ENCODE measurements at places on chromosomes 2 and 18.
A peak's percentile ranks its signal among the peaks of the same experiment; 100 is the strongest.

DNA sequence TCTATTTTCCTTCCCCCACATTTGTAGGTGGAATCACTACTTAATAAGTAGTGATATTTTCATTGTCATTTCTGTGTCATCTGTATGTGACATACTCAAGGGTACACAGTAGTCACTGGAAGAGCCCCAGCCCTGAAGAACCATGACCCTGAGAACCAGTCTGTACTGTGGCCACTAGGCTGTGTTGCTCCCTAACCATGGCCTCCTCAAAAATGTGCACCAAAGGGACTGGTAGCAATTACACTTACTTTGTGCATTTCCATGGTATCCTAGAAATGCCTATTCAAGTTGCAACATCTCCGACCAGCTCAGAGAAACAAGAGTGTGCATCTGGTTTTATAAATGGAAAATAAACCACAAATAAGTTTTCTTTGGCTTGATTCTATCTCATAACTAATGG lies 155.1 kb downstream of the DOCK10 start:
- DNase-seq: no peak

DNA sequence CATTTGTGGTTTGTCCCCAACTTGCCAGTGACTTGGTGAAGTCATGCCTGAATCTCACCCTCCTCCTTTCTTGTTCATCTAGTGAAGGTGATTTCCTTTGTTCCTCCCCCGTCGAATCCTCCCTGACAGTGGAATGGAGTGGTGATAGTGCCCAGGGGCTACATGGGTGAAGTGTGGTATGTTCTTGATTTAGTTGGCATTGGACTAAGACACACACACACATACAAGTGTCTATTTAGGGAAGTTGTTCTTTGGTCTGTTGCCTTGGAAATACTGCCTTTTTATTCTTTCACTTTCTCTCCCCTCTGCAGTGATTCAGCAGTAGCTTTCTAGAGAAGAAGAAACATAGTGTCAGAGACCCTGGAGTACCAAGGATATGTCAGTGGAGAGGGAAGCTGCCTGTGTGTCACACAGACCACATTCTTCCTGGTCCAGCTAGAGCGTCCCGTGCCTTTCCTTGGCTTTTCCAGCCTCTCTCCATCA lies 10.9 kb downstream of the INPP4A start:
- no peak for DNase-seq

- DNase-seq: no peak
Measured at GRCh38 chr18:5726011-5726410, 169.3 kb downstream of the TMEM200C start.

- DNase-seq: no peak
Measured at GRCh38 chr2:128737546-128737826, 418.8 kb upstream of the HS6ST1 start.

GRCh38 chr2:163633291-163633690 lies 102.5 kb downstream of the FIGN start:
- no peak for DNase-seq

DNA sequence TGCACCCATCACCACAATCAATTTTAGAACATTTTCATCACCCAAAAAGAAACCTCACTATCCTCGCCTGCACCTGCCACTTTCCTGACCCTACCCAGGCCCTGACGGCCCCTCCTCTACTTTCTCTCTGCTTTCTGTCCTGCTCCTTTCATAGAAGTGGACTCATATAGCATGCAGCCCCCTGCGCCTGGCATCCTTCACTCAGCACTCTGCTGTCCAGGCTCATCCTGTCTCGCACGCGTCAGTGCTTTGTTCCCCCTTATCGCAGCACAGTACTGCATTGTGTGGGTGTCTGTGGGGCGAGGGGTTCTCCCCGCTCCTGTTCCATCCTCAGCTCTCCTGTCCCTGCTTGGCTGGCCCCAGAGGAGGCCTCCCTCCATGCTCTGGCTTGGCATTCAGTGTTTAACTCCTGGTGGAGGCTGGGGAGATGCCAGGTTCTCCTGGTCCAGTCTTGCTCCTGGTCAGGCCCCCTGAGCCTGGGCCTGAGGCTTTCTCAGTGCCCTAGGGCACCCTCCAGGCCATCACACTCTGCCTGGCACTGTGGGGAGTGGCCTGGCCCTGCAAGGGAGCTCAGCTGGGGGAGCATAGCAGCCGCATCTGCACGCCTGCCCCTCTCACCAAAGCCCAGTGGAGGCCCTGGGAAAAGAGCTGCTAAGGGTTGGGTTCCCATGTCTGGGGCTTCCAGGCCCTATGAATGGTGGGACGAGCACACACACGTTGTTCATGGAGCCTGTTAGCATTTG lies 6.6 kb upstream of the TUBB6 start:
- no peak for DNase-seq

DNA sequence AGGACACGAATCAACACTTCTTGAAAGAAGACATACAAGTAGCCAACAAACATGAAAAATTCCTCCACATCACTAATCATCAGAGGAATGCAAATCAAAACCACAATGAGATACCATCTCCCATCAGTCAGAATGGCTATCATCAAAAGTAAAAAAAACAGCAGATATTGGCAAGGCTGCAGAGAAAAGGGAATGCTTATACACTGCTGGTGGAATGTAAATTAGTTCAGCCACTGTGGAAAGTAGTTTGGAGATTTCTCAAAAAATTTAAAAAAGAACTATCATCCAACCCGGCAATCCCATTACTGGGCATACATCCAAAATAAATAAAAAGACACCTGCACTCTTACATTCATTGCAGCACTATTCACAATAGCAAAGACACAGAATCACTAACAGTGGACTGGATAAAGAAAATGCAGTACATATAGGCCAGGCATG lies 78.7 kb downstream of the GRB14 start:
- DNase-seq: no peak

DNA sequence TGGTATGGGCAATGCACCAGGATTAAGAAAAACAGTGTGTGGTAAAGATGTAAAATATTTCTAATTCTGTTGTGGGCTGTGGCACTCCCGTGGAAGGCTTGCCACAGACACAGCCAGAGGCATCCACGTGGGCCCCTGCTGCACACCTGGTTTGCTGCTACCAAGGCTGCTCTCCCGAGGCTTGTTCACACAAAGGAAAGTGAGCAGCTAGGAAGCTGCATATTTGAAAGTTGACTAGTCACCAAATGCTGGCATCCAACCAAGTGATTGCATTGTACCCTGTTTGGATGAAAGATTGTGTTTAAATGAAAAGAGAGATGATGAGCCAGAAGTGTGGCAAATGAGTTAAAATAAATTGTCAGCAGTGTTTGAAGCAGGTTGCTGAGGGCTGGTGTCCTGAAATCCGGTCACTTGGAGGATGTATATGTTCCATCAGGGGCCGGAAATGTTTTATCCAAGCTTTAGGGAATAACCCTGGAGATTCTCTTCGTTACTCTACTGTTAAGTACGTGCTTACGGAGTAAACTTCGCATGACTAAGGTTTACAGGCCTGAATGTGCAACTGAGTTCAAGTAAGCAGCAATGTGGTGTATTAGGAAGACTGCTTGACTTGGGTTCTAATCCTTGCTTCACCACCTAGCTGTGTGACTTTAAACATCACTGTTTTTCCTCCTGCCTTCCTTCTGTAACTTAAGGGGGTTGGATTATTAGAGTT lies 86.1 kb downstream of the MSH2 start:
- no peak for DNase-seq

DNA sequence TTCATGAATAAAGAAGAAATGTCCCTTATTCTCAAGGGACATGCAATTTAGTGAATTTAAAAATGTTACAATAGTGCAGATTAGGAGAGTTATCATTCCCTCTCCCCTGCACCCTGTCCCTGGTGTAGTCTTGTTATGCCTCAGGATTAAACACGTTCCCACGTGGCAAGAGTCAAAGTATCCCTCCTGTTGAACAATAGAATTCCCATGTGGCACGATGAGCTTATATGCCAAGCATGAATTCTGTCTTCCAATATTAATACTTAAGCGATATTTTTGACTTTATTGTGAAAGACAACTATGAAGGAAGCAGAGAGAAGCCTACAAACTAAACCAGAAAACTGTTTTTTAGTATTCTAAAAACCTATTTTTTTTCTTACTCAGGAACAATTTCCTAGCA lies 36.7 kb upstream of the SPAG16 start:
- no peak for DNase-seq

DNA sequence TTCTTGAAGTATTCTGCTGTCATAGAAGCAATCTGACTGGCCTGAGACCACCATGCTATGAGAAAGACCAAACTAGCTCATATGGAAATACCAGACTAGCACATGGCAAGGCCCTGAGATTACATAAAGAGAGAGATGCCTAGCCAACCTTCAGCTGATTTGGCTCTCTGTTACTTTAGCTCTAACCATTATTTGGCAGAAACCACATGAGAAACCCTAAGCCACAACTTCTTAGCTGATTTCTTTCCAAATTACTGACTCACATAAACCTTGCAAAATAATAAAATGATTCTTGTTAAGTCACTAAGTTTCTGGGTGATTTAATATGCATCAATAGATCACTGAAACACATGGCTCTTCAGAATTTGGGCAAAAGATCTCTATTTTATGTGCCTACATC lies 295.0 kb upstream of the ZNF521 start:
- no peak for DNase-seq

GRCh38 chr2:166057370-166058164 lies 70.3 kb downstream of the SCN1A start:
- DNase-seq: no peak

DNA sequence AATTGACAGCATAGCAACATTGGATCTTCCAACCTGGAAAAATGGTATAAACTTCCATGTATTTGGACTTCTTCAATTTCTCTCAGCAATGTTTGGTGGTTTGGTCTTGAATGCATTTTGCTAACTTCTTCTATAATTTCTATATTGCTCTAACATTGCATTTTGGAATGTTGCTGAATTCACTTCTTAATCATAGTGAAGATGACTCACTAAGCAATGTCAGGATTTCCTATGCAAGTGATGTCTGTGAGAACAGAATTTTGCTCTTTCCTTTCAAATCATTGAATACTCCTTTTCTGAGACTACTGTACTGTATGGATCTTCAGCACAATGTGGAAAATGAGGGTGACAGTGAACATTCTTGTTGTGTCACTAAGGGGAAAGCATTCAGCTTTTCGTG lies 28.9 kb upstream of the CDH19 start:
- no peak for DNase-seq

DNA sequence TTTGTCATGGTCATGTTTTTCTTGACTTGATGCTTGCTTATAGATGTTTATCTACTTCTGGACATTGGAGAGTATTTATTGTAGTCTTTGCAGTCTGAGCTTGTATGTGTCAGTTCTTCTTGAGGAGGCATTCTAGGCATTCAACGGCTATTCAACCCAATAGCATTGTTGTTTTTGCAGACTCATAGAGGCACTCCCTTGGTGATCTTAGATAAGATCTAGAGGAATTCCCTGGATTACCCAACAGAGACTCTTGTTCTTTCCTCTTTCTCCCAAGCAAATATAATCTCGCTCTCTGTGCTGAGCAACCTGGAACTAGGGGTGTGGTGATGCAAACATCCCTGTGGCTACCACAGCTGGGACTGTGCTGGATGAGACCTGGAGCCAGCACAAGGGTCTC lies 40.4 kb downstream of the SYT4 start:
- DNase-seq: no peak

GRCh38 chr2:46643951-46644350 lies 164.6 kb downstream of the TMEM247 start:
- DNase-seq: peak; percentile 27

GRCh38 chr2:156890529-156891148 lies 366.9 kb upstream of the GALNT5 start:
- DNase-seq: no peak

DNA sequence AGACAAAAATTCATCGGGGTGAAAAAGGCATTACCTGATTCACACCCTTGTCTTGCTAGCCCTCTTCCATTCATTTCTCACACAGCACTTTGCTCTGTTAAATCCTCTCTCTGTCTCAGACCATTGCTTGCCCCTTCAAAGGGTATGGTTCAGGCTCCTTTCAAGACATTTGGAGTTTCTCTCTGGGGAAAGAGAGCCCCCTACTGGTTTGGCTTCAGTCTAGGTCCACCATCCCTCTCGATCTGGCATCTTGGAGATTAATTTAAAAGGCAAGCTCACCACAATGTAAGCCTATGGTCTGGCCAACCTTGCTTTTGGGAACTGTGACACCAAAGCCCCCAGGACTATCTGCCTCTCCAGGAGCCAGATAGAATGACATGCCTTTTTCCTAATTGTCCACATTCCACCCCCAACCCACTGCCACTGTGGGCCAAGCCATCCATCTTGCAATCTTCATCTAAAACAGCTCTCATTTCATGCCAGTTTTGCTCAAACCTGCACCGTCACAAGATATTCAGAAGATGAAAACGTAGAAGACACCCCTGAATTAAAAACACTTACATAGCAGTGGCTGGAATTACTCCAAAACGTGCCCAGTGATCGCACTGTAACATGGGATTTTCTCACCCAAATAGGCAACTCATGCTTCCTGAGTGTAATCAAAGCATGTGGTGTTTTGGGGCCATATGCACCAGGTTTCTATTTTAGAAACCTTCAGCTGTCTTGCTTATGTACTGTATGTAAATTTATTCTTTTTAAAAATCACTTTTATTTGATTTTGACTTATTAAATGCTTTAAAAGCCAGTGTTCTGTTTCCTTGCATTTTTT lies 93.9 kb downstream of the FARSB start:
- DNase-seq: peak; percentile 48

DNA sequence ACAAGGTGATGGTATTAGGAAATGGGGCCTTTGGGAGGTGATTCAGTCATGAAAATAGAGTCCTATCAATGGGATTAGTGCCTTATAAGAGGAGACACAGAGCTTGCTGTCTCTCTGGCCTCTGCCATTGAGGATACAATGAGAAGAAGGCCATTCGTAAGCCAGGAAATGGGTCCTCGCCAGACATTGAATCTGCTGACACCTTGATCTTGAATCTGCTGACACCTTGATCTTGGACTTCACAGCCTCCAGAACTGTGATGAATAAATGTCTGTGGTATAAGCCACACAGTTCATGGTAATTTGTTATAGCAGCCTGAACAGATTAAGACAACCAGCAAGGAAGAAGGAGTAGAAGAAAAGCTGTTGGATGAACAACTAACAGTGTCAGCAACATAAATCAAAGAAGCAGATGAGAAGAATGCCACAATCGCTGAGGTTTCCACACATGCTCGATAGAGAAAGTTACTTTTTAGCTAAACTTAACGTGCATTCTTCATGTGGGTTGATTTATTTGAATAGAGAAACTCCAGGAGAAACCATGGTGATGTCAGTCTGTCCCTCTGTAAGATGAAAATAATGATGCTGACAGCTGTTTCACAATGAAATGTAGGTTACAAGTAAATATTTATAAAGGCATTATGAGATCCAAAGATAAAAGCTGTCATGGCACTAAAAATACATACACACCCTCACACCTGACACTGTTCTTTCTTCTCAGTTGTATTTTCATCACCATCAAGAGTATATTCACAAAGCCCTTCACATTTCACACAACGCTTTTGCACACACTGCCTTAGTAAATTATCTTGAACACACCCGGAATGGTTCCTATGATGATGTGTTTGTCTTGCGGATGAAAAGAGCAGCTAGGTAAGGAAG lies 153.7 kb upstream of the NCK2 start:
- DNase-seq: no peak

DNA sequence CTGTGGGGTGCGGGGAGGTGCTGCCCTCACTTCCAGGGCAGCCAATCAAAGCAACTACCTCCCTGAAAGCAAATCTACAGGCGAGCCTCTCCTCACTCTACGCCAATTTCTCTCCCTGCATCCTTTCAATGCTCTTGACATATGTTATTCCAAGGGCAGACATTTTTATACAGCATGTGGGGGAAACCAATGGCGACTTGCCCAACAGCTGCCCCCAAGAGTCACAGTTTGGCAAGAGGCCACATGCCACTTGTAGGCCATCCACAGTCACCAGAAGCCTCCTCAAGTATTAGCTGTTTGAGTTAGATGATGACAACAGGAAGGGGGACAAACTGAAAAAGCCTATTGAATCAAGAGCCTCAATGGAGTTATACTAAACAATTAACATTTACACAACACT lies 114.6 kb downstream of the MYO5B start:
- no peak for DNase-seq

Measured in activated CD4-positive, alpha-beta T cell treated with anti-CD3 and anti-CD28 coated beads for 48 hours (primary cell).